Activated CD8-positive, alpha-beta memory T cell treated with anti-CD3 and anti-CD28 coated beads for 1 hour (primary cell): ENCODE measurements at places on chromosomes 2 and 18.

DNA sequence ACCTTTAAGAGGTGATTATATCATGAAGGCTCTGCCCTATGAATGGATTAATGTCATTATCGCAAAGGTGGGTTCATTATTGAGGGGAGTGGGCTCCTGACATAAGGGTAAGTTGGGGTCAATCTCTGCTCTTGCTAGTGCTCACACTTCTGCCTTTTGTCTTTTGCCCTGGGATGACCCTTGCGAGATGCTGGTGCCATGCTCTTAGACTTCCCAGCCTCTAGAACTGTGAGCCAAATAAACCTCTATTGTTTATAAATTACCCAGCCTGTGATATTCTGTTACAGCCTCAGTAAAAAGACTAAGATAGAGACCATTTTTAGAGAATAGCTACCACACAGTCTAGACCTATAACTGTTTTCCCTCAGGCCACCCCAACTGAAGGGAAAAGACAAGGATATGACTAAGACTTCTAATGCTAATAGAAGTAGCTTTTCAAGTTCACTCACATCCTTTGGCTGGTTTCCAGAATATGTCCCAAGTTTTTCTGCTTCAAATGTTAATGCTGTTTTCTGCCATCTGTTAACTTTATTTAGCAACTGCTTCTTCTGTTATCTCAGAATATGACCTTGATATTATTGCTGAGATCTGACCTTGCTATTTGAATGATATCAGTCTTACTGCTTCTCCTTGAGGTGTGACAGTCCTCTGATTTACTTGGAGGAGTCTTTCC lies 65.1 kb upstream of the STAM2 start:
- DNase-seq, result no peak

DNA sequence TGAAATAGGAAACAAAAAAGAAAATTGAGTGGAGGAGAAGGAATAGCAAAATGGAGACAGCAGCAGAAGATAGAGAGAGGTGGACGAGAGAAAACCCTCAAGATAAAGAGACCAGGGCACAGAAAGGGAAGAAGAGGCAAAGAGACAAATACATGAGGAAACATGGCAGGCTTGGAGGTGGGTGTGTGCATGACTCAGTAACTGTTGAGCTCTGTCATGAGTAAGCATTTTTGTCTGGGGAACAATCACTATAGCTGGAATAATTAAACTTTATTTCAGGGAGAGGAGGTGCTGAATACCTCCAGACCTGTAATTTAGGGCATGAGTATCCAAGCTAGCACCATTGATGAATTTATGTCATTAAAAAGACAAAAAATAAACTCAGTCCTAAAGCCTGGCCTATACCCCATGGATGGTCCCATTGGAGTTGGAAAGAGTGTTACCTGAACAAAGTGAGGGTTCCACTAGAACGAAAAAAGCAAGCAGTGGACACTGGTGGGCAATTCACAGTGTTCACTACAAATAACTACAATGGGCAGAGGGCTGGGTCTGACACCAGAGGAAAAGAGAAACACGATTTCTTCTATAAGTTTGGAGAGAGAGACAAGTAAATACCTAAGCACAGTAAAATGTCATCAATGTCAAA lies 145.5 kb downstream of the ADCYAP1 start:
- no peak for DNase-seq

GRCh38 chr2:194556629-194557028 lies 1100.4 kb upstream of the SLC39A10 start:
- no peak for DNase-seq

- no peak for DNase-seq
These were observed 60.0 kb upstream of the NOSTRIN start for GRCh38 chr2:168742258-168742932.

DNA sequence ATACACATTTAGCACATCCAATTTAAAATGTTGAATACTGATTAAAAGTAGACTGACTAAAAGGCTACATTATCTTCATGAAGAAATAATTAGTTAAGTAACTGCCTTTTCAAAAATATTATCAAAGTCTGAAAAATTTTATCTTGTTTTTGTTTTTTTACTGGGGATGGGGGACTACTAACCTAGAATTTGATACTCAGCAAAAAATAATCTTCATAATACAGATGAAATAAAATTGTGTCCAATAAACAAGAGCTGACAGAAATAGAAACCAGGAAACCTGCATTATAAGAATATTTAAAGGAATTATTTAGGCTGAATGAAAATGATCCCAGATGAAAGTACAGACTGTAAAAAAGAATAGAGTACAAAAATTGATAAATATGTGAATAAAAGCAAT lies 200.7 kb upstream of the RGPD4 start:
- DNase-seq, result no peak

DNA sequence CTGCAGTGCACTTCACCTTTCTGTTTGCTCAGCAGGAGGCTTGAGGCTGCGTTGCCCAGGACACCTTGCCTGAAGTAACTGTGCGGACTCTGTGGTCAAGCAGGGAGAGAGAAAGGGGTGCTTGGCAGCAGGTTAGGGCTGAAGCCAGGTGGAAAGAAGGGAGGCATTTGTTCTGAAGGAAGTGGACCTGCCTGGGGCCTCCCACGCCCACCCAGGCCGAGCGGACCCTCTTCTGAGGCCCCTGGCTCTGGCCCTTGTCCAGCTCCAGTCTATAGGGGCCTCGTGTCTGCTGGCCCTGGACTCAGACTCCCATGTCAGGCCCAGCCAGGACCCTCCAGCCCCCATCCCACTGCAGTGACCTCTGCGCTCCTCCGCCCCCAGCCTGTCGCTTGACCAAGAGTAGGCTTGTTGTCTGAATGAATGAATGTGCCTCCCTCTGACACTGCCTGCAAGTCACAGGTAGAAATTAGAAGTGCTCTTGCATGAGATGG lies 2.5 kb downstream of the SNED1 start:
- no peak for DNase-seq

DNA sequence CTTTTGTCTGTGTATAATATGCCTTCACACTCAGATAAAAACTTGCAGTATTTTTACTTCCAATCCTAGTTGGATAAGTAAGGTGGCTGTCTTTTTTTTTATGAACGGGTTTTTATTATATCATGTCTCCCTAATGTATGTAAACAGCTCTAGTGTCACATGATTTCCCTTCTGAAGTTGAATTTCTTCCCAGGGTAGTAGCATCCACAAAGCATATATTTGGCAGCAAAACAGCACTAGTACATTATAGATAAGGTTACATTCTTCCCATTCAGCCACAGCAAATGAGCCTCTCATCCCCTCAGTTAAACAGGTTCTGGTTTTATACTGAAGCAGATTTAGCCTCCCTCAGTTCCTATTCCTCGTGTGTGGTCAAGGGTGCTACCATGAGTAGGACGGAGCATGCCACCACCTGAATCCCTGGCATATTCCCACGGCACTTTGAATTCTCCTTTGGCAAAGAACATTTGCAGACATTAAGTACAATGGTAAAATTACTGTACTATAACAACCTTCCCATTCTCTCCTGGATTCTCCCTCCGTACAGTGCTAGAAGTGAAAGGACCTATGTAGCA lies 15.4 kb upstream of the DTNA start:
- no peak for DNase-seq

GRCh38 chr2:160352500-160352899 lies 141.1 kb downstream of the RBMS1 start:
- no peak for DNase-seq

- peak; percentile 19 for DNase-seq
These were observed 128.7 kb downstream of the LYPD6B start for GRCh38 chr2:149167001-149167780.
